ENCODE measurements at places on chromosomes 1 and 21.

- DNase-seq: no peak
Measured at GRCh38 chr1:37705399-37705798, 13.1 kb downstream of the CDCA8 start.

- DNase-seq: no peak
Measured at GRCh38 chr1:47186267-47187185, 3.3 kb downstream of the PDZK1IP1 start.

DNA sequence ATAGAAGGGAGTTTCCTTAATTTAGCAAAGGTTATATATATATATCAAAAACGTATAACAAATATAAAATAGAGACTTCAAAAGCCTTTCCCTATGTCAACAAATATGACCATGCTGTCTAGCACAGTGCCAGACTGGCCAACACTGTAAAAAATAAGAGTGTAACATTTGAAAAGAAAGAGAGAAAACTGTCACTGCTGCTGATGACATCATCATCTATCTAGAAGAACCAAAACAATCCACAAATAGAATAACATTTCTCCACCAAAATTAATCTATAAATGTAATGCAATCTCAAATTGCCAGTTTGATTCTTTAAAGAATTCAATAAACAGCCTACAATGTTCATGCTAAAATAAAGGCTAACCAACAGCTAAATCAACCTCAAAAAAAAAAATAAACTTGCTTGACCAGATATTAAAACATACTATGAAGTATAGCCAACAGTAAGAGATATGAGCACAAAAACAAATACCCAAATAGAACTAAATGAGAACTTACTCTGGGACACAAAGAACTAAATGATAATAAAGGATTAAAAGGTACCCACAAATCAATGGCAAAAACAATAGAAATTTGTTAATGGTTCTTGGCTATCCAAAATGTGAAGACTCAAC lies 50.2 kb downstream of the ENAH start:
- no peak for DNase-seq

GRCh38 chr1:87334351-87335174 lies 5.9 kb downstream of the LMO4 start:
- DNase-seq: no peak

DNA sequence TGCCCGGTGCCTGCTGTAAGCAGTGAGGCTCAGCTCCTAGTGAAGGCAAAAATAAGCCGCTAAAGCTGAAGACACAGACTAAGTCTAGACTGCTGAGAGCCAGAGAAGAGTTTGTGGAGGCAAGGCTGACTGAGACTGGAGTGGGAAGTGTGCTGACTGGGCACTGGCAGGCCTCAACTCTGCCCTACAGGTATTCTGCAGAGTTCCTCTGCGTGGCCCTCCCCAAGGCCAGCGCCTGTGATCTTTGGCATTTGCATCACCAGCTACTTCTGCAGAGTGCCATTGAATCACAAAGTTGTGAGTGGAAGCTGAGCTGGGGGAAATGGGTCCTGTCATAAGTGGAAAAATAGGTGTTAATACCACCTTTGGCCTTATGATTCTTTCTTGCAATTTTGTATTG lies 905.7 kb downstream of the PLA2G4A start:
- no peak for DNase-seq

DNA sequence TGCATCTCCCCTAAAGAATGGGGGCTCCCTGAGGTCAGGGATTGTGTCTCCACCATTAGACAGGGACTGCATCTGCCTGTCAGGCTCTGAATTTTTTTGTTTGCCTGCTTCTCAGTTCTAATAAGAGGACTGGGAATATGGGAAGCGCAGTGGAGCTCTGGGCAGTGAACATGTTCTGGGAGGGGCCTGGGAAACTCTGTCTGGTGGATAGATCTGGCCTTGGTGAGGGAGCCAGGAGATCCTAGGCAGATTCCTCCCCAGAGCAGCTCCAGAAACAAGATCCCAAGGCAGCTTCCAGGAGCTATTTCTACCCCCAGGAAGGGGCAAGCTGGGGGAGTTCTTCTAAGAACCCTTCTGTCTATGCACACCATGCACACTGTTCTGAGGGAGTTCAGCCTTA lies 12.6 kb upstream of the MYOG start:
- DNase-seq: no peak

DNA sequence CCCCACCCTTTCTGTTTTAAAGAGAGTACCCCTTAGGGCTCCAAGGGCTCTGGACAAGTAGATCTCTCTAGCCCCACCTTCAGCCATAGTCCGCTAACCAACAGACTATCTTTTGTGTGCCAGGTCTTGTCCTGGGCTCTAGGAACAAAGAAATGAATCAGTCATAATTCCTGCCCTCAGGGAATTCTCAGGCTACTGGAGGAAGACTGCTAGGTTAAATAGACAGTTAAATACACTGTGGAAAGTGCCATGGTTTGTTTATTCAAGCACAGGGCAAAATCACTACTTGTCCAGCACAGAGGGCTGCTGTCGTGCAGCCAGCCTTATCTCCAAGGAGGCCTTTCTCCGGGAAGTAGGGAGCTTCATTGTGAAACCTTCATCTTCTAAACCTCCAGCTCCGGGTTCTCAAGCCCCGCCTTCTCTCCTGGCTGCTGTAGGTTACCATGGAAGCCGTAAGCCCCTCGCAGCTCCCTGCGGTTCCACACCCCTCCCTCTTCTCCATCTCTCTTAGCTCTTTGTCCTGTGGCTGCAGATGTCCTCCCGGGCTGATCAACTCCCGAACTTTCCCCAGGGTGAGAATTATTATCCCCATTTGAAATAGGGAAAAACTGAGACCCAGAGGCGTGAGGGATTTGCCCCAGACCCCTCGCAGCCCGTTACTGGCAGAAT lies 29.8 kb downstream of the SHISAL2A start:
- DNase-seq: no peak

DNA sequence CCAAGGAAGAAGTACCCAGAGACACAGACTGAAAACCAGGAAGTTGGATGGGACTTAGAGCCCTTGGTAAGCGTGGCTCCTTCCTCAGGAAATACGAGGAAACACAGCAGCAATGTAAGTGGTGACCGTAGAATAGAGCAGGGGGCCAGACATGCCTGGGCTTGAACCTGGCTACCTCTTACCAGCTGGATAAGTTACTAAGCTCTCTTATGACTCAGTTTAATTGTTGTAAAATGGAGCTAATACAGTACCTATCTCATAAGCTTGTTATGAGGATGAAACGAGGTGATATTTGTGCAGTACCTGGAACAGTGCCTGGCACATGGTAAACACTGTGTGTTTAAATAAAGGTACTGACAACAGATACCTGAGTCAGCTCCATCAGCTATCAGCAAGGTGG lies 19.2 kb downstream of the EBNA1BP2 start:
- no peak for DNase-seq

GRCh38 chr1:232795497-232796053 lies 9.6 kb upstream of the MAP10 start:
- DNase-seq: no peak

DNA sequence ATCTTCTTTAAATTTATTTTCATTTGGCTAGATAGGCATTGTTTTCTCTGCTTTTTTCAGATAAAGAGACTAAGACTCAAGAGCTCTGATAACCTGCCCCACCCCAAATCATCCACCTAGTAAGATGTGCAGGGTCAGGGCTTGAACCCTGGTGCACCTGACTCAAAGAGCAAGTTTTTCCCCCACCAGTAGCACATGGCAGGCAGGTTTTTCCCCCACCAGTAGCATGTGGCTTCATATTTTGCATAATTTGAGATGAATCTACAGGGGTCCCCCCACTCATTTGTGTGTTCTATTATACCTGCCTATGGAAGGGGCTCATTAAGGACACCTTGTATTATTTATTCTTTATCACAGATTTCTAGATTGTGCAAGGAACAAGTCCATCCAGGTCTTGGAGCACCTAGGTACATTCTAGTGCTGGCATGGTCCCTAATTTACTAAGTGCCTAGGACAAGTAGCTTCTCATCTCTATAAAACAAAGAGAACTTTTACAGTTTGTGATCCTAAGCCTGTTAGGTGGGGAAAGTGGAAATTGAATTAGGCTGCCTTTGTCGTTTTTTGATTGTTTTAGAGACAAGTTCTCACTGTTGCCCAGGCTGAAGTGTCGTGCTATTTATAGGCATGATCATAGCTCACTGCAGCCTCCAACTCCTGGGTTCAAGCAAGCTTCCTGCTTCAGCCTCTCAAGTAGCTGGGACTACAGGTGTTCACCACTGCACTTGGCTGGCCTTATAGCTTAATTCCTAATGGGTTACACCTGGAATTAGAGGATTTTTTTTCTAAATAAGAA lies 13.2 kb upstream of the CTSE start:
- no peak for DNase-seq

DNA sequence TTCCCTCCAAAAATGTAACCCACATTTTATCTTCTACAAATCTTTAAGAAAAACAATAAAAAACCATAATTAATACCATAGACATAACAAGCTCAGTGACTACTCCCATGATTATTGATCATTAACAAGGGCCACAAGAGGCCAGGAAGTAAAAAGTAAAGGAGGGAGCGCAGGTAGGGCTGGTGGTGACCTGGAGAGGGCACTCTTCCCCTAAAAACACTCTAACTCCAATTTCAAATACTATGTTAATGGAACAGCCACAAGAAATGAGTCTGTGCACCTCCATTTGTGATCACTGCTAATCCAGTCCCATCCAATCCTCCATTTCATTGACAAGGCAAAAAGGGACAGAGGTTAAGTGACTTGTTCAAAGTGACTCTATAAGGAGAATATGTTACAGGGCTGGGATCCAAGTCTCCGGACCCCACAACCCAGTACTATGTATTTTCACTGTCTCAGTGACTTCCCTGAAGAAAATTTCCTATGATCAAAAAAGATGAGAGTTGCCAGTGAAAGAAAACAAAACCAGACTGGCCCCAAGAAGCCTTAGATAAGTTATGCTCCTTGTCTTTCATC lies 41.2 kb upstream of the CFAP298 start:
- no peak for DNase-seq

GRCh38 chr1:232611834-232612233 lies 18.1 kb downstream of the SIPA1L2 start:
- DNase-seq: no peak

DNA sequence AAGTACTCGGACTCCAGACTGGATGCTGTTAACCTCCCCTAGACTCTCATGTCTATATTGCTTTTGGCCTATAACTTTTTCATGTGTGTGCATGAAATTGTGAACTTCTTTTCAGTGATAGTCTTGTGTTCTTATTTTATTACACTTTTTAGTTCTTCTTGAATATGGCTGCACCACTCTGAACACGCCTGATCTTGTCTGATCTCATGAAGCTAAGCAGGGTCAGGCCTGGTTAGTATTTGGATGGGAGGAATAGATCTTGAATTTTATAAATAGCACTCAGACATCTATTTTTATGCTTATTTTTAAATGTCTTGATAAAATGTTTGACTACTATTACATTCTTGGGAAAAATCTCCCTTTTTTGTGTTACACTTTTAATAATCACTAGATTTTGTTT lies 22.4 kb downstream of the TCP10L start:
- DNase-seq: no peak

GRCh38 chr21:41175080-41175479 lies 7.1 kb downstream of the BACE2 start:
- no peak for DNase-seq

- DNase-seq: no peak
Measured at GRCh38 chr21:42097860-42098454, 26.8 kb downstream of the UMODL1 start.

DNA sequence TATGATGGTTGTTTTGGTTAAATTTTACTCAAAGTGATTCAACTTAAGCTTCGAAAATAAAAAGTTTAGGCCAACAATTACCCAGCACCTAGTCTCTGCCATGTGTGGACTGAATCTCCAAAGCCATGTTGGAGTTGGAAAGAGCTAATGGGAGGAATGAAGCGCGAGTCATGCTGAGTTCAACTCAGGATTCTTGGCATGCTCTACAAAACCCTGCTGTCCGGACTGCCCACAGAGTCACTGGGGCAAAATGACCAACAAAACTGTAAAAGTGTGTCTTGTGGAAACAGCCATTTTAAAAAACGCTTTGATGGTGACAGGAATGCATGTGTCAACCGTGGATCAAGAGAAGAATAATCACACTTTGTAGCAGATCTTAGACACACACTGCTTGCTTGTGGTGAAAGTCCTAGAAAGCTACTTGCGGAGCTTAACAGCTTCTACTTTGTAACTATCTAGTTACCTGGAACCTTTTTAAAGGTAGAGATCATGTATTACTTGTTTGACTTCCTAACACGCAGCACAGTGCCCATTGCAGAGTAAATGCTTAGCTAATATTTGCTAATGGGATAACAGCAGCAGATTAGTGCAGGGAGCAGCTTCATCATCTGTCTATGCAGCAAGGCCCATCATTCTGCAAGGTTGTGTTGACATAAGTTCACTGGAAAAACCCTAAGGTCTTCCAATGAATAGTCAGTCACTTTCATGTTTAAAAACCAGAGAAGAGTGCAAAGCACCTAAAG lies 7.0 kb upstream of the GBP6 start:
- no peak for DNase-seq

GRCh38 chr1:94475232-94475631 lies 57.0 kb downstream of the ABCD3 start:
- DNase-seq: no peak

DNA sequence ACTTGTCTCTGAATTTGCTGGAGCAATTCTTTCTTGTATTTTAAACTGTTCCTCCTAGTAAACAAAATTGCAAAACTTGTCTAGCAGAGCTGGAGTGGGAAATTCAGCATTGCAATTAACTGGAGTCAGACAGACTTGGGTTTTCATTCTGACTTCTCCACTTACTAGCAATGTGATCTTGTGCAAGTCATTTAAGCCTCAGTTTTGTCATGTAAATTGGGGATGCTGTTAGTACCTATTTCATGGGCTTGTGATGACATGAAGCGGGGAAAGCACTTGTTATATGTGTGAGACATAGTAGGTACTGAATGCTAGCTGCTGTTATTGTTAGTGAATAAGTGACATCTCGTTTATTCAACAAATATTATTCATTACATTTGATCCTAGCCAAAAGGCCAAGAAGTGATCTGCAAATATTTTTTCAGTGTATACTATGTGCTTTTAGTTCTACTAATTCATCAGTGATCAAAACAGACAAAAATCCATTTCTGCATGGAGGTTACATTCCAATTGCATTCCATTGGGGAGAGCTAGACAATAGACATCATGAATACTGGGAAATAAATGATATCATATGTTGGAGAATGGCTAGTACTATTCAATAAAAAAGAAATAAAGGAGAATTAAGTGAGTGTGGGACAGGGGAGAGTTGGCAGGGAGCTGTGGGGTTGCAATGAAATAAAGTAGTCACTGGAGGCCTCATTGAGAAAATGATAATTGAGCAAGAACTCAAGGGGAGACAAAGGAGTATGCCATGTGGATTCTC lies 47.1 kb downstream of the CACHD1 start:
- DNase-seq: no peak

GRCh38 chr1:226123591-226124471 lies 61.3 kb downstream of the H3-3A start:
- DNase-seq: no peak

DNA sequence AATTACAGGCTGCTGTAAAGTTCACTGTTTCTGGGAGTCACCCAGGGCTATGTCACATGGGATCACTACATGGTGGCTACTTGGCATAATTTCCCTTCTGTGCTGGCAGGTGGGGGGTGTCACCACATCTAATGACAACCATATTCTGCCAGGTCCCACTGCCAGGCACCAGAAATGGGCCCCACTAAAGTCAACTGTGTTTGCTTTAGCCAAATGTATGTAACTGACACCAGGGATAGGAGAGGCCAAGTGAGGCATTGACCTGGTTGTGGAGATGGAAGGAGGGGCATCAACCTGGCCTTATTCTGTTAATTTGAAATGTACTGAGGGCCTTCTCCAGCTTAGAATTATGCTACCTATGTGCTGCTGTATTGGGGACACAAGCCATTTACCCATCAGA lies 370.6 kb upstream of the PROX1 start:
- DNase-seq: no peak

- peak; percentile 42 for DNase-seq
Measured at GRCh38 chr1:19800076-19800804, 524 bp upstream of the TMCO4 start.

Data from T-helper 2 cell treated with Interferon-gamma antibody and Interleukin-4, amounts not matched to agents 5 μg/mL and 100 μg/mL, for 36 hours (primary cell).